ENCODE measurements at places on chromosomes 2 and 18. TPM values are rescaled to one million over a fixed set of nuclear protein-coding genes. Genes with fewer than 3 reads are reported as not detected.

GRCh38 chr2:238595750-238596570 is 169.2 kb downstream of the ASB1 start:
- no peak for DNase-seq

DNA sequence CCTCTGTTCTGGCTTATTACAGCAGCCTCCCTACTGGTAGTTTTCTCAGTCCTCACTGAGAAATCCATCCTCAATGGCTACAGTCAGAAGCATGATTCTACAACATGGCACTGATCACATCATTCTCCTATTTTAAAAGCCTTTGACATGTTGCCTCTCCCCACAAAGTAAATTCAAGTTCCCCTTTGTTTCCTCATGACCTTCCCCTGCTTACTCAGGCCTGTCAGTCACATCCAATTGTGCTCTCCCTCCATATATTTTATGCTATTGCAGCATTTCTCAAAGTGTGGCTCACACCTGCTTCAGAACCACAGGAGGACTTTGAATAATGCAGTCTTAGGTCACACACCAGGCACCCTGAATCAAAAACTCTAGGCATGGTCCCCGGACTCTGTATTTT is 124.6 kb downstream of the SPOPL start:
- DNase-seq, result no peak

GRCh38 chr2:12417786-12418185 is 298.9 kb upstream of the TRIB2 start:
- DNase-seq, result no peak

DNA sequence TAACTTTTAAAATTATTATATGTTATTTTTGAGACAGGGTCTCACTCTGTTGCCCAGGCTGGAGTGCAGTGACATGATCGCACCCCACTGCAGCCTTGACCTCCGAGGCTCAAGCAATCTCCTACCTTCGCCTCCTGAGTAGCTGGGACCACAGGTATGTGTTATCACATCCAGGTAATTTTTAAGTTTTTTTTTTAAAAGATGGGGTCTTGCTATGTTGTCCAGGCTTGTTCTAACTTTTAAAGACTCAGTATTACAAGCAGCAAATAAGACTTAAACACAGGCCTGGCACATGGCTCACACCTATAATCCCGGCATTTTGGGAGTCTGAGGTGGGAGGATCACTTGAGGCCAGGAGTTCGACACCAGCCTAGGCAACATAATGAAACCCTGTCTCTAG is 101.2 kb downstream of the ASXL2 start:
- no peak for DNase-seq

GRCh38 chr18:68035774-68036522 is 519.4 kb upstream of the DSEL start:
- DNase-seq, result no peak

DNA sequence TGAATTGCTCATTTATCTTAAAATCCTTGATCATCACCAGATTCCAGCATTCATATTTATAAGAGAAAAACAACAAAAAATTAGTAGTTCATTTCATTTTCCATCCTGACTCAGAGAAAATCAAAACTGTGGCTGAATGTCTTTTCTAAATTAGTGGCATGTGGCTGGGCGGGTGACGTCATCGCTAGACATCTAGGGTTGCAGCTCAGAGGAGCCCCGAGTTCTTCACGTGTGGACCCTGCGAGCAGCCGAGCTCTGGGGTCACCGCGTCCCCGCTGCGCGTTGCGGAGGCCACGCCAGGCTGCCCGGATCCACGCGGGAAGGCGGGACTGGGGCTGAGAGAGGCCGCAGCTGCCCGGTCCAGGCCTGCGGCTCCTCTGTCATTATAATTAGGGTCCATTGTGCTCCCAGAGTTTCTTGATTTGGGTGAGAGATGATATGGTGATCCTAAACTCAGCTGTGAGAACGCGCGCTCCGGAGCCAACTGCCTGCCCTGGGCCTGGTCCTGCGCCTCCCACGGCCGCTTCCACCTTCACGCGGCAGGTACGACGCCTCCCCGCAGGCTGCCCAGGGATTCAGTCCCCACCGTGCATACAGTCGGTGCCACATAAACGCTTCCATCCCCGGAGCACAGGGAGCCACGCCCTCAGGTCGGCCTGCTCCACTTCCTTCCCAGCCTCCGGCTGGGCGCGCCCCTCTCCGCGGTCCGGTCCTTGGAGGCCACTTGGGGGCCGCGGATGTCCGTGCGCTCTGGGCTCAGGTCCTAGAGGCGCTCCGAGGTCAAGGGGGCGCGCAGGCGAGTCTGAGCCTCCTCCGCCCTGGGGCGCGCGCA is 56.5 kb downstream of the TMEM18 start:
- no peak for DNase-seq

GRCh38 chr2:10160203-10160955 is 37.8 kb downstream of the RRM2 start:
- DNase-seq, result no peak

DNA sequence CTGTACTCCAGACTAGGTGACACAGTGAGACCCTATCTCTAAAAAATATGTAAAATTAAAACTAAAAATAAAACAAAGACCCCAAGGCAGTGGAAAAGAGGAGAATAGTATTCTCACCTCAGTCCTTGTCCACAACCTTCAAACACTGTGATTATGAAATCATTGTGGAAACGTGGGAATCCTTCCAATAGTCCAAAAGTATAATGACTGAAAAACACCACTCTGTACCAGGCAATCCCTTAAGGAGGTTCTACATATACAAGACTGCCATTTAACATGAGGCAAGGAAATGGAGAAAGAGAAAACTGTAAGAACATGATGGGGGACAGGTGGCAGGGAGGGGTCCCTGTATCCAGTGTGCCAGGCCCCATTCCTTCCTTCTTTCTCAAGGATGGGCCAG is 66.1 kb downstream of the ACVR1 start:
- no peak for DNase-seq

DNA sequence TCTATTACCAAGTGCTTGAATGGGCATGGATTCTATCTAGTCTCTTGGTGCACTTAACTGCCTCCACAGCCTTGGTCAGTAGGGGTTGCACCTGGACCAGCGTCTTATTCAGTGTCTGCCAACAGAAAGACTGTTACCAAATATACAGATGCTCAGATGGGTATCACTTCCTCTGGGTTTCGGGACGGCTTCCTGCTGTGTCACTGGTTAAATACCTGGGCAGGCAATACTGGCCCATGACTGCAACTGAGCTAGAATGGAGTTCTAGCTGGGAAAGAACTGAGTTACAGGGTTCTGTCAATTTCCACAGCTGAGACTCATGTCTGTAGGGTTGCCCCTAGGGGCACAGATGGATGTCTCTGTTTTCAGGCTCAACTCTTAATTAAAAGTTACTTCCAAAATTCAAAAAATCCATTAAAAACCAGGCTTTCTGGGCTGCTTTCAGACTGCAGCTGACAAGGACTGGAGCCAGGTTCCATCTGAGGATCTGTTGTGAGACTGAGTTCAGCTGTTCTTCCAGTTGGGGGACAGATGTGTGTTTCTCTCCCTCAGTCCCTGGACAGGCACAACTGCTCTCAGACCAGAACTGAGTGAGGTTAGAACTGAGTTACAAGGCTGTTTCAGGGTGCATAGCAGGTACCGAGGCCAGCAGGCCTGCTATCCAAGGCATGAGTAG is 789.6 kb upstream of the SLC8A1 start:
- DNase-seq, result no peak

GRCh38 chr2:118151831-118152230 is 63.6 kb downstream of the INSIG2 start:
- DNase-seq, result no peak

DNA sequence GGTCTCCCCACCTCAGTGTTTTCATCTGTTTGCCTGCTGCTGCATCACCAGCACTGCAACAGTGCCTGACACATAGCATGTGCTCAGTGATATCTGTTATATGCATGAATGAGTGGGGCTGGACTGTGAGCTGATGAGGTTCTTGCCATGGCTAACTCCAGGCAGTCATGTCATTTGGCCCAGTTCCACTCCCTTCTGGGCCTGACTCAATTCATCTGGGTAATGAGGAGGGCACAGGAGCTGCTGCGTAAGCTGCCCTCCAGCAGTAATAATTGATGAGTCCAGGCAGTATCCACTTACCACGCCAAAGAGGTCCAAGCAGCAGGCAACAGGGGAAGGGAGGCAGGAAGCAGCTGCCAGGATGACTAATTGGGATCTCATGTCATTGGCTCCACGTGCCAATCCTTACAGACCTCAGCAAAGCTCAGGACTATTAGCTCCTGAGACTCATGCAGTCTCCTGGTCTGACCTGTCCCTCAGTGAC is 34.1 kb upstream of the MAT2A start:
- DNase-seq, result peak; percentile 40

GRCh38 chr18:23377669-23378301 is 75.3 kb upstream of the RIOK3 start:
- no peak for DNase-seq

GRCh38 chr2:64260817-64261216 is 116.6 kb upstream of the PELI1 start:
- peak; percentile 66 for DNase-seq

DNA sequence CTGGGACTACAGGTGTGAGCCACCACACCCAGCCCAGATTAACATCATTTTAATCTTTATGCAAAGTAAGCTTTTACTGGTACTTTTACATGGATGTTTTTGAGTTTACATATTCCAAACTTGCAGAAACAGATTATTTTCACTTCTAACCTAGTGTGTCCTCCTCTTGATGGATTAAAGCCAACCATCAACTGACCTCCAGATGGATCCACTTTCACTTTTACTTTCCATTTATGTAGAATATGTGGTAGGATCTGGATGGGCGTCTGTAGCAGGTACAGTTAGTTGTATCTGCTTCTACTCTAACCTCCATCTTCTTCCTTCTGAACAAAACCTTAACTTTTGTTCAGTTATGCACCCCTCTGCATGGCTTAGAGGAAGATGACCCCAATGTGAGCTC is 264.1 kb downstream of the CDH20 start:
- no peak for DNase-seq

DNA sequence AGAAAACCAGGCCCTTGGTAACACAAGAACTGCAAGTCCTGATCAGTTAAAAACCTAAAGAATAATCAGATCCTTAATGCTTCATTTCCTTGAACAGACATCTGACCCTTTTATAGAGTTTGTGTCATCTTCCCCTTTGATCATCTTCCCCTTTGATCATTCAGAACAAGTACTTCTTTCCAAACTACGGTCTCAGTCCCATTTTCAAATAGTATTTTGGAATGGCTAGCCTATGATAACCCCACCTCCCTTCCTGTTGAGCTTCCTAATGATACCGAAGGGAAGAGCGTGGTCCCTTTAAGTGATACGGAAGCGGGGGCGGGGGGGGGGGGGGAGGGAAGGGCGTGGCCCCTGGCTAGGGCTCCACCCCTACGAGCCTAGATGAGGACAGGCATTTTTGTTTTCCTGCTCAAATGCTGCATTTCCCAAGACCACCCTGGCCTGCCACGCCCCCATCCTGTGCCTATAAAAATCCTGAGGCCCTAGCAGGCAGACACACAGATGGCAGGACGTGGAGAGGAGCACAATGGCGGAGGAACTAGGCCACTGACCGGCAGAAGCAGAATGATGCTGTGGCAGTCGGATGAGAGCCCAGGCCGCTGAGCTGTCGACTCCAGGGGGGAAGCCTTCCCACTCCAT is 24.1 kb upstream of the CHRNA1 start:
- DNase-seq, result no peak

DNA sequence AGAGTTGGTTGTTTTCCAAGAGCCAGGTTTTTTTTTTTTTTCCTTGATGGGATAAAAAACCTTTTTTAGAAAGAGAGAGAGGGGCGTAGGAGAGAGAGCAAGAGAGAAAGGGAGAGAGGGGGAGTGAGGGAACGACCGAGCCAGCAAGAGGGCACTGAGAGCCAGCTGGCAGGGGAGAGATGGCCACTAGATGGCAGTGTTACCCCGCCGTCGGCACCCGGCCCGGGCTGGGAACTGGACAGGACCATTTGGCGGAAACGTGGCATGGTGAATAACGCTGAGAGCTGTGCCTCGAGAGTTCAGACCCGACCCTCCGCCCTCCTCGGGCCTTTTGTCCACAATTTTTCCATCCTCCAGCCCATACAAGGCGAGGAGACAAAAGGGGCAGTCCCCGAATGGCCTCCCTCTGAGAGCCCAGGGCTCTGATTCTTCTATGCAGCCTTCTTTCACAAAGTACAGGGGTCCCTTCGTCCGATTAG is 286.7 kb upstream of the VRK2 start:
- DNase-seq, result peak; percentile 83

The SERPINB13 gene
- polyA plus RNA-seq, result 0.04 TPM

The GALNT5 gene
- polyA plus RNA-seq, result not detected

The SERPINB11 gene
- not detected for polyA plus RNA-seq

The CYP26B1 gene
- 6.2 TPM for polyA plus RNA-seq

The FIGN gene
- 7.2 TPM for polyA plus RNA-seq

The KLHL41 gene
- polyA plus RNA-seq, result 32.5 TPM

The FEV gene
- not detected for polyA plus RNA-seq

The POTEC gene
- polyA plus RNA-seq, result not detected

The DHX57 gene
- 6.7 TPM for polyA plus RNA-seq

The AQP12B gene
- 0.03 TPM for polyA plus RNA-seq

Measured in heart right ventricle (tissue), 16 donors.